ENCODE measurements at places on chromosomes 3 and 15.
A peak's percentile ranks its signal among the peaks of the same experiment; 100 is the strongest.

GRCh38 chr3:107816107-107816506 is 274.7 kb downstream of the CD47 start:
- no peak for DNase-seq

GRCh38 chr15:29360152-29360551 is 90.5 kb upstream of the NSMCE3 start:
- no peak for DNase-seq

- peak; percentile 14 for DNase-seq
Observed at GRCh38 chr3:100209948-100210771, 50.6 kb upstream of the TBC1D23 start.

DNA sequence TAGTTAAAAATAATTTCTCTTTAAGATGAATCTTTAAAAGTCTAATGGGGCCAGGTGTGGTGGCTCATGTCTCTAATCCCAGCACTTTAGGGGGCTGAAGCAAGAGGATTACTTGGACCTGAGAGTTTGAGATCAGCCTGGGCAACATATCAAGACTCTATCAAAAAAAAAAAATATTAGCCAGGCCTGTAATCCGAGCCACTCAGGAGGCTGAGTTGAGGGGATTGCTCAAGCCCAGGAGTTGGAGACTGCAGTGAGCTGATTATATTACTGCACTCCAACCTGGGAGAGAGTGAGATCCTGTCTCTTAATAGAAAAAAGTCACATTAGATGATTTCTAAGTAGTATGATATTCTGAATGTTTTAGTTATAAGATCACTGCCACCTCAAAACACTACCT is 322.0 kb upstream of the MANF start:
- no peak for DNase-seq

DNA sequence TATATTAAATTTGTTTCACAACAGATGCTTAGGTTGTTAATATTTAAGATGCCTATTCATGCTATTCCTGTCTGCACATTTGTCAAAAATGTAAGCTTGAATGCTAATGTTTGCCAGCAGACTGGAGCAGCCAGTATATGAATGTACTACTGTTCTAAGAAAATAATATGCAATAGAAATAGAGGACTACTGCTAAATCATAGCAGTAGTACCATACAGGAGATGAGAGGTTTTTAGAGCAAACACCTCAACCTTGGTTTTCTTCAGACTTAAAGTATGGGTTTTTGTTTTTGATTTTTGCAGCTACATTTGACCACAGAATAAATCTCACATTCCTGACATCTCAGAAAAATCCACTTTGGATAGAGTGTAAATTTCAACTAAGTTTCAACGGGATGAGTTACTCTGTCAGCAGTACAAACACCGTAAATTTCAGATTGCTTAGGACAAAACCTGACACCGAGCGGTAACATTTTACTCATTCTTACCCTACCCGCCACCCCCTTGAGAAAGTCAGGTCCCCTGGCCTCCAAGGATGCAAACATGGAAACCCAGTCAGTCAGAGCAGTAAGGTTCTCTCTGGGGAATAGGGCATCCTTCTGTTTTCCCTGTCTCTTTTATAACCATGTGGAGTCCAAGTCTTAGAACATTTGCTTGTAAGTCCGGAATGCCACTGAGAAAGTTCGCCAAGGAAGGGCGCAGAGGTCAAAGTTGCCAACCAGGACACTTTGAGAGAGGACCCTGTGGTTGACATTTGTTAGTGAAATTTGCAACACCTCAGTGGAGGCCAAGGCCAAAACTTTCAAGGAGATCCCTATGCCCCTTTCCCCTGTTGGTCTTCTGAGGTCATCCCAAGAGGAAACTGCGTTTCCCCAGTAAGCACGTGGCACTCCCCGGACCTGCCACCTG is 17.9 kb upstream of the SATB1 start:
- no peak for DNase-seq

DNA sequence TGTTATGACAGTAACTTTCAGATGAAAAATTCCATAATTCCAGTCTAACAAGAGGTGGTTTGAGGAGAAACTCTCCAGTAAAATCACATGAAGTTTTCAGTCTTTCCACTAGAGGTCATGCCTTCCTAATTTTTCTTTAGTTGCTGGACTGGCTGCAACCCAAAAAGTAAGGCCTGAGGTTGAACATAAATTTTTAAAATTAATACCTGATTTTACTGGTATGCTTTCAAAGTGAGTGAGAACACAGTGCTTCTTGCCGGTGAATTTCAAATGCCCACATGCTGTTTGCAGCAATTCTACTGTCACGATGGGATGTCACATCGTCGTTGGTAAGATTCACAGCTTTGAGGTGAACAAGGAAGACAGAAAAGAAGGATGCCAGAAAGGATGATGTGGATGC is 89.0 kb upstream of the FGF12 start:
- DNase-seq: peak; percentile 84

- DNase-seq: no peak
Observed at GRCh38 chr3:103803787-103804186, 1369.0 kb downstream of the ZPLD1 start.

GRCh38 chr15:67307156-67307555 is 52.6 kb downstream of the IQCH start:
- no peak for DNase-seq

- no peak for DNase-seq
Observed at GRCh38 chr3:193132964-193133363, 108.1 kb upstream of the PLAAT1 start.

DNA sequence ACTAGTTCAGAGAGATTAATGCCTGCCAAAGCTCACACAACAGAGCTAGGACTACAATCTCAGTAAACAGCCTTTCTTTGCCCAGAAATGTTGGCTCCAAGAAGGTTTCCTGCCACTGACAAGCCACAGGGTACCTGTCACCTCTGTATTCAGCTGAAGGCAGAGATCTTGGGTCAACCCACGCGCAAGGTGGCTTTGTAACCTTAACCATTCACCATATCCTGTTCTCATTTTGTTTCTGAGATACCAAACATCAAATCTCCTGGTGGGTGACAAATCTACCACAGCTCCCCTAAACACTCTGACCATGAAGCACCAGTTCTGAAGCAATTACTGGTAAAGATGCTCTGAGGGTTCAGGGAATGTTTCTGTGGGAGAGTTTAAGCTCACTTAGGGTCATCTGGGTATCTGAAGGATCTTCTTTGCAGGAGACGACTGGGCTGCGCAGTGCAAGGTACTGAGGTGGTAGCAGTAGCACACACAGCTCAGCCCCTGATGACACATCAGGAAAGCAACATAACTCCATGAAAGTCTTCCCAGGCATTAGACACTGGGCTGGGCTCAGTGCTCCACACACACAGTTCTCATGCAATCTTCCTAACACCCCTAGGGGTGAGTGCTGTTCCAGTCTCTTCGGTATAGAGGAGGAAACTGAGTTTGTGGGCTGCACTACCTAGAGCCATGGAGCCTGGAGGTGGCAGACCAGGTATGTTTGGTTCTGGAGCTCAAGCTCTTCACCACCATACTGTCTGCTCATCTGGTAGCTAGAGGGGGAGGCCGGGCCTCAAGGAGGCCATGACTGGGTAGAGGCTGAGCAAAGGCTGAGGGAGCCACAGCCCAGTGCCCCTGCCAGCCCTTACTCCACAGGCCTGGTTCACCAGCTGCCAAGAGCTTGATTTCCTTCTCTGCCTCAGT is 7.7 kb downstream of the CXCR6 start:
- DNase-seq: no peak

DNA sequence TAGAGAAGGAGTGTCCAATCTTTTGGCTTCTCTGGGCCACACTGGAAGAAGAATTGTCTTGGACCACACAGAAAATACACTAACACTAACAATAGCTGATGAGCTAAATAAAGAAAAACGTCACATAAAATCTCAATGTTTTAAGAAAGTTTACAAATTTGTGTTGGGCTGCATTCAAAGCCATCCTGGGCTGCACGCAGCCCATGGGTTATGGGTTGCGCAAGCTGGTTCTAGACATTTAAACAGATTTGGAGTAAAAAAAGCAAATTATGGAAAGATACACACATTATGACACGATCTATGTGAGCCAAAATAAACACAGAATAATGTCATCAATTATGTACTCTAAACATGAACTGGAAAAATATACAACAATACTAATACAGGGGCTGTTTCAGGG is 703.3 kb upstream of the LMCD1 start:
- DNase-seq: peak; percentile 2

GRCh38 chr3:50167069-50167840 is 12.1 kb downstream of the SEMA3F start:
- no peak for DNase-seq

DNA sequence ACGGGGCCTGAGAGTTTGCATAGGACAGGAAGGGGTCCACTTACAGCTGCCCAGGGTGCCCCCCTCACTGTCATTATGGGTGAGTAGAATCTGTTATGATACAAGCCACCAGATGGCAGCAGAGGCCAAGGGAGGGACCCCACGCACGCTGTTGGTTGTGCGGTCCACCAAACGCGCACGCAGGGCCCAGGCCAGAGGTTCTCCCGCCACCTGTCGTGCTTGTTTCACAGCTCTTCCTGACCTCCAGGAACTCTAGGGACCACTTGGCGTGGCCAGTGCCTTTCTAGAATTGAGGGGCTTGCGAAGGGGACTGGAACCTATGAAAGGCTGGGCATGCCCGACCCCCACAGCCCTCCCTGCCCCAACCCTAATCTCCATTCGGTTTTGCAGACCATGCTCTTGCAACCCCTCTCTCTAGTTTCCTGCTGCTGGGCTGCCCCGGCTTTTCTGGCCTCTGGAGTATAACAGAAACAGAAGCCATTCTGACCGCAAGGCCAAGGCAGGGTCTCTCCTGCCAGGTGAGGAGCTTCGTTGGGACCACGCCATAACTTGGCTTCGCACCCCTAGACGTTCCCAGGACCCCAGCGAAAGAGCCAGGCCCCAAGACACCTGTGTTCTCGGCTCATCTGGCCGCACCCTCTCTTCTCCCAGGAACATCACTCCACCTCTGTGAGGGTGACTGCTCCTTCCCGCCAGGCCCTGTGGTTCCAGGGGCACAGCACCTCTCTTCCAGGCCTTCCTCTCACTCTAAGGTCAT is 46.0 kb downstream of the ALDH1L1 start:
- DNase-seq: peak; percentile 59

- no peak for DNase-seq
Observed at GRCh38 chr3:33149342-33149741, 35.5 kb downstream of the CRTAP start.

DNA sequence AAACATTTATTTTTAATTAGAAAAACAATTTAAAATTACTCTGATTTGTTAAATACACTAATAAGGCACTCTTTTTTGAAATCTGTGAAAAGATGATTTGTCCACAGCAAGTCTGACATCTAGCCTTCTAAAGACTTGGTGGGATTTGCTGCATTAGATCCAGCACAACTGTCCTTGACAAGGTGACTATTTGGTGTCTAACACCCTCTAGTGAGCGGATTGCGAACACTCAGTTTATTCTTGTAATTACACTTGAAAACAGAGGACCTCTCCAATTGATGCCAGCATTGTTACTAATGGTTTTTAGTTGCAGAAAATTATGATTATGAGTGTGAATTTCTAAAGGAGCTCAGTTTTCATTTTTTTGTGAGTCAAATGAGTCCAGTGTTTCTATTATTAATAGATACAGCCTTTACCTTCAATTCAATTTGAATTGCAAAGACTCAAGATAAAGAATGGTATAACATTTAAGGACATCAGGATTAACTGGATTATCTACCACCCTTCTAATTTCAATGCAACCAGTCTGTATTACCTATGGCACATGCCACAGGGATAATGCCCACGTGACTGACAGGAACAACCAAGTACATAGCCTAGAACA is 29.7 kb upstream of the STRIT1 start:
- DNase-seq: peak; percentile 92

GRCh38 chr3:42660131-42660715 is 6.7 kb downstream of the ZBTB47 start:
- no peak for DNase-seq

DNA sequence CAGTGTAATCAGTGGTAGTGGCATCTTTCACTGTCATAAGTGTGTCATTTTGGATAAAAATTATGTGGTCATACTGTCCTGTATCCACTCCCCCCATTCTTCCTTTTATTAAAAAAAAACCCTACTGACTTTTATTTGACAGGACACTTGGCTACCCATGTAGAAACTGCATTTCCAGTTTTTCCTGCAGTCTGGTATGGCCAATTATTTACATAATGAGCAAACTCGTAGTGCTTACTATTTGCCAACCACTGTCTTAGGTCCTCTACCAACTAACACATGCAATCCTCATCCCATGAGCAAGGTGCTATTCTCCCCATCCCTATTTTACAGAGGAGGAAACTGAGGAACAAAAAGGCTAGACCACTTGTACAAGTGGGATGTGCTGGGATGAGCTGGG is 129.1 kb downstream of the MECOM start:
- DNase-seq: no peak
